ENCODE measurements at places on chromosomes 5 and 9.

DNA sequence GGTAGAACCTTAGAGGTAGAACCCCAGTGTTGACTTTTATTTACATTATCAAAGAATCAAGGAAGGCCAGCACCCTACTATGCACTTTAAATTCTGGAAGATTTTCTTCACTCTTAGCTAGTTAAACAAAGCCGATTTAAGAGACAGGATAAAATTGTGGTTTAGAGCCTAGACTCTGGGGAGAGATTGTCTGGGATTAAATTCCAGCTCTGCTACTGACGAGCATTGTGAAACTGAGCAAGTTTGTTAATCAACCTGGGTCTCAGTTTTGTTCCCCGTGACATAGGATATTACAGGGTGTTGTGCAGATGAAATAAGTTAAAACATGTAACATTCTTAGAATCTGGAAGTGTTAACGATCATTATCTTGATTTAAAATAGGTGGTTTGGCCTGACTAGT lies 83.5 kb downstream of the FEM1C start:
- peak; percentile 29 for DNase-seq

- no peak for DNase-seq
Measured at GRCh38 chr9:108160706-108161355, 671.3 kb upstream of the KLF4 start.

DNA sequence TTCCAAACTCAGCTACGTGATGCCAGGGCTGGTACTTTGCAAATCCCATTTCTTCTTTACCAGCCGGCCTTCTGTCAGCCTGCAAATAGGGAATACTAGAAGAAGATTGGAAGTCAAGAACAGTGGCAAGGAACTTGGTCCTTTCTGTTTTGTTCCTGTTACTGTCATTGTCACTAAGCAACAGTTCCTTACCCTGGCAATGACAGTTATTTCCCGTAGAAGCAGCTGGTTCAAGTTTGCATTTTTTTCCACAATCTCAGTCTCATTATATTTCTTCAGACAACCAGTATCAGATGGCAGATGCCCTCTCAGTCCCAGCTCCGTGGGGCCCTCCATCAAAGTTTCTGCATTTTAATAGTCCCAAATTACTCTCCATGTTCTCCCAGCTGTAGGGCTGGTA lies 9.1 kb upstream of the C1QTNF2 start:
- no peak for DNase-seq

GRCh38 chr5:14236757-14237156 lies 93.6 kb downstream of the TRIO start:
- DNase-seq: no peak

GRCh38 chr5:91378752-91379211 lies 4.3 kb downstream of the ARRDC3 start:
- DNase-seq: no peak
